Activated CD4-positive, alpha-beta T cell treated with anti-CD3 and anti-CD28 coated beads for 48 hours (primary cell): ENCODE measurements at places on chromosomes 11 and 22.

- no peak for DNase-seq
Observed at GRCh38 chr11:128595221-128595620, 7.9 kb upstream of the ETS1 start.

DNA sequence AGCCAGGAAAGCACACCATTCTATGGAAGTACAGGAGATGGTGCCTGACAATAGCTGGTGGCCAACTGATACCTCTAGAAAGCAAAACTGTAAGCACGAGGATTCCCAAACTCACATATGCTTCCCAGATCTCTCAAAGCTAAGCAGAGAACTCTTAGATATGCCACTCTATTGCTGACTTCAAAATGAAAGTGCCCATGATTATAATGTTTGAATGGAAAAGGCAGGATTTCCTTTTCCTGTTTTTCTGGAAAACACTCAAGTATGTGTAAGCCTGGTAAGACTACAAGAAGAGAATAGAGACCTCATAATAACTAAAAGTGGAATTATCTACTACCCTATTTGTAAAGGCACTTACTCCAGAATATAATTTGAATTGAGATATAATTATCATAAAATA is 2.6 kb upstream of the CARD18 start:
- no peak for DNase-seq

- no peak for DNase-seq
Observed at GRCh38 chr11:13868710-13869397, 93.7 kb upstream of the SPON1 start.

- DNase-seq, result no peak
Observed at GRCh38 chr11:101091781-101092180, 37.8 kb downstream of the PGR start.

GRCh38 chr11:86660088-86660487 is 12.3 kb downstream of the ME3 start:
- DNase-seq, result no peak

DNA sequence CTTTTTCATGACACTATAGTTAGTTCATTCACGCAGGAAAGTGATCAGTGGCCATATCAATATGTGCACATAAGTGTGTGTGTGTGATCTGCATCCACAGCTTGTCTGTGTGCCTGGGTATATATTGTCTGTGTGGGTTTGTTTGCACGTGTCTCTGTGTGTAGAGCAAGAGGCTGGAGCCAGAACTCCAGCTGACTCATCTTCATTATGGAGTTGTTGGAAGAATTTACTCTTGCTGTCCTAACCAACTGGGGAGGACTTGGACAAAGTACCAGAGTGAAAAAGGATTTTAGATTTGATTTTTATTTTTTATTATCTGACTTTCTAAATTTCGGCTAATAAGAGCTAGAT is 63.9 kb downstream of the TP53I11 start:
- DNase-seq, result no peak

DNA sequence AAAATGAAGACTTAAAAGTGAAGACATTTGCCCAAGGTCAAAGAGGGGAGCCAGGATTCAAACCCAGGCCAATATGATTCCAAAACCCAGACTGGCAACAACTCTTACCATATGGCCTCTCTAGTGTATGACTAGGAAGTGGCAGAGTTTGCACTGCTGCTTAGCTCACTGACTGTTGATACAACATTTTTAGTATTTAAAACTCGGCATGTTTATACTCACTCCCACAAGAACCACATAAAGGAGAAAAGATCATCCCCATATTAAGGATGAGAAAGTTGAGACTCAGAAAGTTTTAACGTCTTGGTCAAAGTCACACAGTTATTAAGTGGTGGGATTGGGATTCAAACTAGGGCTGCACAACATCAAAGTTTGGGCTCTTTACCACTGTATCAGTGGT is 81.7 kb downstream of the CCDC34 start:
- DNase-seq, result no peak

DNA sequence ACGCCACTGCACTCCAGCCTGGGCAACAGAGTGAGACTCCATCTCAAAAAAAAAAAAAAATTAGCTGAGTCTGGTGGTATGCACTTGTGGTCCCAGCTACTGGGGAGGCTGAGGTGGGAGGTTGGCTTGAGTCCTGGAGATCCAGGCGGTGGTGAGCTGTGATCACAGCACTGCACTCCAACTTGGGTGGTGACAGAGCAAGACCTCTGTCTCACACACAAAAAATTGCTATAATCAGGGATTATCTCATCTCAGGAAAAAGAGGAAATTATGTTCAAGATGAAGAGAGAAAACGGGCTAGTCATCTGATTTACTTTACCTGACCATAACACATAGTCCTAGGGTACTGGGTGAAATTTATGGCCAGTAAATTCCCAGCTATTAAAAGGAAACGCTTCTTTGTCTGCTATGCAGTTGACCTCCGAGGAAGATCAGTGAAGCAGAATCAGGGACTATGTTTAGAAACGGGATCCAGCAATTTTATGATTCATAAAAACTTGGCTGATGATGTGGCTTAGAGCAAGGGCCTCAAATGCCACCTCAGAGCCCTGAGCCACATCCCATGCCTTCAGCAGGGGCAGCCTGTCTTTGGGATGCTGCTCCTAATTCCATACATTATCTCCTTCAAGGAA is 386.2 kb downstream of the NTM start:
- no peak for DNase-seq
